Natural killer cell (primary cell): ENCODE measurements at places on chromosomes 3 and 15.

DNA sequence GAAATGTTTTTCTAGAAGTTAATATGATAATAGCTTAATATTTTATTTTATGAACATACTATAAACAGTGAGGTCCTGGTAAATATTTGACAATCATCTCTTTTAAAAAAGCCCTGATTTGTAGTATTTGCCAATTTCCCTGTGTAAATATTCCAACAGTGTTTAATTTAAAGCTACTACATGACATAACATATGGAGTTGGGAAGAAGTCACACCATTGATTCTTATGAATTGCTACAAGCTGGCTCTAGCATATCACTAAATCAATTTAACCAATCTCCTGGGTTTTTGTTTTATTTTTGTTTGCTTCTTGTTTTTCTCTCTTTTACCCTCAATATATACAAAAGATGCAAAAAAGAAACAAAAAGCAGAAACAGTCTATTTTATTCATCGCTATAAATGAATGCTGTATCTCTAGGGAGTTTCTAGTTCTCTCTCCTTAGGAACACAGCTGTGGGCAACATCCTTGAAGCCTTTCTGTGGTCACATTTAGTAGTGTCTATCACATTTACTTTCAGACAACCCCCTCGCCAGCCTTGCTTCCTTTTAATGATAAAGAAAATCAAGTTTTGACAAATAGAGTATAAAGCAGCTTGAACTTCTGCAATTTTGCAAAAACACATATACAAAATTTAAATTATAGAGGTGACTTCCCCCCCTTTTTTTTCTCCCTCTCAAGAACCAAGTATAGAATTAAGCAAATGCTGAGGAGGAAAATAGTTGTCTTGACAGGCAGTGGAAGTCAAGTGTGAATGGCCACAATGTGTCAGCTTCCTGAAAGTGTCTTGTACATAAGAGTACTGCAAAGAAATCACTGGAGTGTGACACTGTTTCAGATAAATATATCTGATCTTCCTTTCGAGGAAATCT, 21.4 kb downstream of the CCR1 start:
- no peaks in the 10 kb centered on the region for H3K27me3 ChIP-seq
- no peak overlapping the region for H3K27ac ChIP-seq
- H3K4me3 ChIP-seq = no peak overlapping the region
- peak; percentile 18 for DNase-seq
- peaks cover 26% of the 10 kb centered on the region for H3K4me1 ChIP-seq

DNA sequence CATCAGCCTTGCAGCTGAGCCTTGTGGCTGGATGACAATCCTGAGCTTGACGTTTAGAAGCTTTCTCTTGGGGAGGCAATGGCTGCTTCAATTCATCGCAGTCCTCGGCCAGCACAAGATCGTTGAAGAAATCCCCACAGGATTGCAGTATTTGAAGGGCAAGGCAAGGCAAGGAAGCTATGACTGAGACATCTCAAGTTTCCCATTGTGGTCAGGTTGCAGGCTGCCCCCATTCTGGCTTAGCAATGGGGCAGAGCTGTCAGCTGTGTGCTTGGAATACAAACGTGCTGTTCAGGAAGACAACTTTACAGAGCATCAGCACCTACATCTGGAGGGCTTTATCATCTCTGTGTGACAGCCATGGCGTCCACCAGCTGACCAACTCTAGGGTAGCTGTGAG, 275.9 kb upstream of the TBL1XR1 start:
- no peaks in the 10 kb centered on the region for H3K27me3 ChIP-seq
- no peak overlapping the region for H3K4me3 ChIP-seq
- no peaks in the 10 kb centered on the region for H3K36me3 ChIP-seq
- DNase-seq = no peak

GRCh38 chr3:58422756-58423325, 10.8 kb downstream of the PDHB start:
- peaks cover 48% of the 10 kb centered on the region for H3K36me3 ChIP-seq
- peaks cover 7% of the 10 kb centered on the region for H3K4me1 ChIP-seq
- no peak overlapping the region for H3K27ac ChIP-seq
- no peak for DNase-seq

- H3K36me3 ChIP-seq = no peaks in the 10 kb centered on the region
- no peaks in the 10 kb centered on the region for H3K27me3 ChIP-seq
- no peak overlapping the region for H3K27ac ChIP-seq
- no peak overlapping the region for H3K4me3 ChIP-seq
Observed at GRCh38 chr3:145190761-145191160, 970.2 kb downstream of the PLOD2 start.

- no peak for DNase-seq
- no peak overlapping the region for H3K27ac ChIP-seq
- H3K27me3 ChIP-seq = no peaks in the 10 kb centered on the region
- H3K4me3 ChIP-seq = no peak overlapping the region
- H3K36me3 ChIP-seq = no peaks in the 10 kb centered on the region
Observed at GRCh38 chr3:88385090-88385489, 235.3 kb downstream of the C3orf38 start.

- no peak overlapping the region for H3K27ac ChIP-seq
- H3K27me3 ChIP-seq = no peaks in the 10 kb centered on the region
- DNase-seq = no peak
- no peak overlapping the region for H3K4me3 ChIP-seq
- H3K36me3 ChIP-seq = peaks cover 20% of the 10 kb centered on the region
Observed at GRCh38 chr15:52559022-52559421, 9.8 kb downstream of the ARPP19 start.
